ENCODE measurements at places on chromosomes 3 and 15. TPM values are rescaled to one million over a fixed set of nuclear protein-coding genes. Genes with fewer than 3 reads are reported as not detected.

Gene ATG3
- 33.0 TPM for polyA plus RNA-seq

Gene SLC9C1
- polyA plus RNA-seq = not detected

GRCh38 chr3:42489937-42490227 is 12.6 kb upstream of the VIPR1 start:
- DNase-seq = no peak

- no peak for DNase-seq
These were observed 16.5 kb downstream of the PLXNA1 start for GRCh38 chr3:126999383-126999782.

DNA sequence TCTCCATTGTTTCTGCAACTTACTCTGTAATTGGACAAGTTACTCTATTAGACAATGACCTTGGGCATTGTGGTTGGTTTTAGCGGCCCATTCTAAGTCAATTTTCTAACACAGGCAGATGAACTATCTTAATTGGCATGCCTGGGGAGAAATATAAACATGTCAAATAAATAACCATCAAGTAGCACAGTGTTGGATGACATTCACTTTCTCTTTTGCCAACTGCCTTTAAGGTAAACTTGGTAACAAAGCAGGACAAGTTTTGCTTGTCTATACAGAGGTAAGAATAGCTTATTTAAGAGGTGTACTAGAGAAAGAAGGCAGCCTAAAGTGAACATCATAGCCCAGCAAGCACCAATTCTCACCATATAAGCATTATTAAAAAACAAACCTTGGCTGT is 599.6 kb downstream of the GBE1 start:
- no peak for DNase-seq

DNA sequence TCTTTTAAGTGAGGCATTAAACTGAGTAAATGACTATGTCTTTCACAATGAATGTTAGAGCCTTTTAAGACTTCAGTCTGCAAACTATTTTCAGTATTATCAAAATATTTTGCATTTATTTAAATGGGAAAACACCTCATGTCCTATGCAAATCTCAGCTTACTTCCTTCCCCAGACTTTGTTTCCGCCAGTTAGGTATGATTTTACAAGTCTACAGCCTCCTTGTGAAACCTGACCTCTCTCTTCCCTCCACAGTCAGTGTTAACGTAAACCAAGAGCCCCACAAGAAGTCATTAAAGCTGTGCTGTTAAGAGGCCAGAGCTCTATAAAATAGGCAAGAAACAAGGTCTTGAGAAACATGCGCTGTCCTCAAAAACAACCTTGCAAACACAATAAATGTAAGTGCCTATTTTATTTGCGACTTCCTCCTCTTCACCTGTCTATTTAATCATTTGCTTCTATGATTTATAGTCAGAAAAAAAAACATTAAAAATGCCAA is 48.3 kb downstream of the PRTG start:
- peak; percentile 28 for DNase-seq

Data from endothelial cell of umbilical vein (primary cell).